Right renal cortex interstitium (tissue), 3 donors: ENCODE measurements at places on chromosomes 6 and 20. TPM values are rescaled to one million over a fixed set of nuclear protein-coding genes. Genes with fewer than 3 reads are reported as not detected.

HRH3 gene
- polyA plus RNA-seq = not detected

GRCh38 chr6:143110996-143111395, 50.3 kb downstream of the AIG1 start:
- no peak for DNase-seq

GRCh38 chr6:19905584-19905983, 68.4 kb downstream of the ID4 start:
- no peak for DNase-seq

HLA-DQA1 gene
- 3.3 TPM for polyA plus RNA-seq

DNA sequence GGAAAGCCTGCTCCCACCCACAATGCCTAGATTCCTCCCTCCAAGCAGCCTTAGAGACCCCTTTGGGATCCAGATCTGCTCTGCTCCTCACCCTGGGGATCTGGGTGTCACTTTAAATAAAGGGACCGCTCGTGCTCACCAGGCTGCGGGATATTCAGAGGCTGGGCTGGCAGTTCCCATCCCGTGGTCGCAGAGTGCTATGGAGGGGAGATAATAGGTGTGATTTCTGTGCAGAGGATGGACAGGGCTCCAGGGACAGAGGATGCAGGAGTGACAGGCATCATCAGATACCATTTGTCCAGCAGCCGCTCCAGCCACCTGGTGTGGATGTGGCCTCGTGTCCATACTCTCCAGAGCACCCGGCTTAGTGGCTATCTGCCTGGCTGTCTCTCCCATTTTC, 415.9 kb upstream of the SULF2 start:
- DNase-seq = no peak

TGM2 gene
- 31.5 TPM for polyA plus RNA-seq

UNC5CL gene
- polyA plus RNA-seq = 5.2 TPM

DNA sequence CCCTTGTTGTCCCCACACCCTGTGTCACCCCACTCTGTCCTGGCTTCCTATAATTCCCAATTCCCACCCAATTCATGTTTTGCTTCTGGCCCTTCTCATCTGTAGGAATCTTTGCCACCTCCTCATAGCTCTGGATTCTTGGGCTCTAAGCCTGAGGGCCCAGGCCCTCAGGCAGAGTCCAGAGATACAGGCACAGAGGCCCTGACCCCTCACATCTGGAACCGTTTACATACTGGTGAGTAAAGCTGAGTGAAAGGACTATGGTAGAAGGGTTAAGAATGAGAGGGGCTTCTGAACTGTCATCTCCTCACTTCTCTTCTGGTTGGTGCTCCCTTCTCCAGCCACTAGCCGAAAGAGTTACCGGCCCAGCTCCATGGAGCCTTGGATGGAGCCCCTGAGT, 13.6 kb downstream of the PRRC2A start:
- no peak for DNase-seq

DNA sequence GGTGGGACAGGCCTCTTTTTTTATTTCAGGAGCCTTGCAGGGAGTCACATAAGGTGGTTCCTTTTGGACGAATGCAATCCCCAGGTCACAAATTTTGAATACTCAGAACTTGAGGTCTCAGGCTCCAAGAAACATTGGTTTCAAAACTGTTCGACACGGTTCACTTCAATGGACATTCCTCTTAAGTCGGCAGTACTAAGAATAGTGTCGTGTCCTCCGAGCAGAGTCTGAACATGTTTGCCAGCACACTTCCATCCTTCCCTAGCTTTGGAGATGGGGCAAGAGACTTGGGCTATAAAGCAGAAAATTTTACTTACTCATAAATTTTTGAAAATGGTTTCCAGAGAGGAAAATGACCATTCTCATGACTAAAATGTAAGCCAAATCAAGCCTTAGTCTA, 265.4 kb downstream of the THBS2 start:
- DNase-seq = no peak

FOXS1 gene
- polyA plus RNA-seq = 6.5 TPM

- DNase-seq = no peak
Observed at GRCh38 chr6:163823577-163823976, 409.1 kb downstream of the QKI start.

NXT1 gene
- polyA plus RNA-seq = 22.2 TPM

- DNase-seq = no peak
Observed at GRCh38 chr6:148140772-148141557, 201.7 kb upstream of the SASH1 start.

DNA sequence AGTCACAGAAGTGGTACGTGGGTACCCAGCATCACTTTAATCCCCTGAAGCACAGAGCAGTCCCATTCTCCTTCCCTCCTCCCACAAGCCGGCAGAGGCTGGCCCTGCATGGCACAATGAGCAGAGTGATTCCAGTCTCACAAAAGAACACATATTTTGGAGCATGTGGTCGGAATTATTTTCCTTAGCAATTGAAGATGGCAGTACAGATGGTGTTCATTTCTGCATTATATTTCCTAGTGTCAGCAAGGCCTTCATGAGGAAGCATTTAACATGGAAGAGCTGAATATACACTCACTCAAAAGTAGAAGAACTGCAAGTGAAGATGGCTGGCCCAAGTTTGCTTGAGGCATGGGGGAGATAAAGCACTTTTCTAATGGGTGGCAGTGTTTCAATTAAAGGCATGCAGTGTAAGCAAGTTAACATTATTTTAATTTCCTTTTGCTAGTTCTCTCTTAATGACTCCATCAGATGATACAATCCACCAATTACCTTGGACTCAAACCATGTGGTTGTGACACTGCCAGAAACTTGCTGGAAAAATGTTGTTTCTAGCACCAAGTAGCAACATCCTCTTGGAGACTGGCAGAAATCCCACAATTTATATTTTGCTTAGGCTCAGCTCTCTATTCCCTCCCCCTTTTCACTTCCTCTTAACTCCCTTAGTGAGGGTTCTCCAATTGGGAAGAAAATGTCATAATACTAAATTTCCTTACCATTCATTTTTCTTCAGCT, 74.4 kb downstream of the ARHGAP18 start:
- DNase-seq = no peak

- no peak for DNase-seq
Observed at GRCh38 chr20:56391596-56392131, 351 bp downstream of the AURKA start.

TAGAP gene
- 0.98 TPM for polyA plus RNA-seq

JPH2 gene
- polyA plus RNA-seq = 1.4 TPM

GRCh38 chr6:95599706-95600105, 22.4 kb downstream of the MANEA start:
- DNase-seq = no peak

DNA sequence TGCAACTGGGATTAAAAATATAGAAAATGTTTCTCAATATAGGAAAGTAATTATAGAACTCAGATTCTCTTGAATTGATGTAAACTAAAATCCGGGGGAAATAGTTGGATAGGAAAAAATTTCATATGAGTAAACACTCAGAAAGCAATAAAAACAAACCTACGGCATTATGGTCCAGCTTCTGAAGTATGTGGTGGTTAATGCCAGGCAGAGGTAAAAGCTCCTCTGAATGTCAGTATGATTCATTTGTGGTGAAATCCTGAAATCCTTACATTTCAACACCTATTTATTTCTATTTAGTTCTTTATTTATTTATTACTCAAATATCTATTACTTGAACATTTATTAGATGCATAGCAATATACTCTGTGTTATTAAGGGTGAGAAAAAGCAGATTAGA, 145.1 kb downstream of the RIMS1 start:
- no peak for DNase-seq

DNA sequence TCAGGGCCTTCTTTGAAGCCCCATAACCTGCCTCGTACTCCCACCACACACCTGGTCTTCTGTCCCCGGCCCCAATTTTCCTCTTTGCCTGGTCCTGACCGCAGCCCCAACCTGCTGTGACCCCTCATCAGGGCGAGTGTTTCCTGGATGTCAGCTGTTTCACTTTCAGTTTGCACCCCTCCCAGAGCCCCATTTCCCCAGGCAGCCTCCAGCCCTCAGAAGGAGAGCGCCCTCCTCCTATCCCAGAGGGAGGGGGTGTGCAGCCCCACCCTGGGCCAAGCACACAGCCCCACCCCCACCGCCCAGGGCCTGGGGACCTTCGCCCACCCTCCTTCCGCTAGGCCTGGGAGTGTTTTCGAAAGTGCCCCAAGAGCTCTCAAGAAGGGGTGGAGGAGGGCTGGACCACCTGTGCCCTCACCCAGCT, 1.5 kb downstream of the BAK1 start:
- no peak for DNase-seq

DNA sequence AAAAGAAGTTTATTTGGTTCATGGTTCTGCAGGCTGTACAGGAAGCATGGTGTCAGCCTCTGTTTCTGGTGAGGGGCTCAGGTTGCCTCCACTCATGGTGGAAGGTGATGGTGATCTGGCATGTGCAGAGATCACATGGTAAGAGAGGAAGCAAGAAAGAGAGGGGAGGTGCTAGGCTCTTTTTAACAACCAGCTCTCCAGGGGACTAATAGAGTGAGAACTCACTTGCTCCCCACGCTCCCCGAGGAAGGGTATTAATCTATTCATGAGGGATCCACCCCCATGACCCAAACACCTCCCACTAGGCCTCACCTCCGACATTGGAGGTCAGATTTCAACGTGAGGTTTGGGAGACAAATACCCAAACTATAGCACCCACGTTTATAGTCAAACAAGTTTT, 4.0 kb upstream of the GJB7 start:
- DNase-seq = no peak

VWA7 gene
- polyA plus RNA-seq = 8.5 TPM

DNA sequence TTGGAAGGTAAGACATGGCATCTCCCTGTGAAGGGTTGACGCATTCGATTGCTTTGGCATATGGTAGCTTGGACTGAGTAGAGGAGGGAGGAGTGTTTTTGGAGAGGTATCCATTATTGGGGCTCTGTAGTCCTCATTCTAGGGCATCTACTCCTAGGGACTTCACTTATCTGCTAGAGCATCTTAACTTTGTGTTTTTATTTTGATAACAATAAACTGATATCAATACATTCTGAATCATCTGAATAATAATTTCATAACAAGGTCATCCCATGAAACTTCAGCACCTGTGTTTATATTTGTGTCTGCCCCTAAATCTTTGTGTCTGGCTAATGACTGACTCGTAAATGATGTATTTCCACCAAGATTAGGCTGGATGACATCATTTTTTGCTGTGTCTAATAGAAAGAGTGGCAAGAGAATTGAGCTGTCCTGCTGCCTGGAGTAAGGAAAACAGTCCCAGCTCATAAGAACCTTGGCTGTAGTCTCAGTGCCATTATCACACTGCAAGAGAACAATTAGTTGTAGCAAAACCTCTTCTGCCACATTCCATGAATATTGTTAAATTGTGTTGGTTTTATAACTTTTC, 288.5 kb downstream of the PRL start:
- DNase-seq = no peak

DNA sequence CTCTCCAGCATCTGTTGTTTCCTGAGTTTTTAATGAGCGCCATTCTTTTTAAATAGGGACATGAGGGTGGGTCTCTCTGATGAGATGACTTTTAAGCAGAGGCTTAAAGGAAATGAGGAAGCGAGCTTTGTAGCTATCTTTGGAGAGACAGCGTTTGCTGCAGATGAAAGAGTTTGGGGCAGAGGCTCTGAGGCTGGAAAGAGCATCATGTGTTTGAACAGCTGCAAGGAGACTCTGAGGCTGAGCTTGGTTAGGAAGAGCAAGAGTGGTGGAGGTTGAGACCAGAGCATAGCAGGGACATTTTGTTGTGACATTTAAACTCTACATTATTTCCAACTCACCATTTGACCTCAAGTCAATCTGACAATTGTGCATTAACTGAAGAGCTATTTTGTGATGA, 38.3 kb upstream of the TMX4 start:
- DNase-seq = no peak

ACSS1 gene
- polyA plus RNA-seq = 29.2 TPM

GRCh38 chr20:58340853-58341252, 31.3 kb downstream of the RAB22A start:
- DNase-seq = no peak

MICAL1 gene
- polyA plus RNA-seq = 22.4 TPM

GINS1 gene
- polyA plus RNA-seq = 18.5 TPM

DNA sequence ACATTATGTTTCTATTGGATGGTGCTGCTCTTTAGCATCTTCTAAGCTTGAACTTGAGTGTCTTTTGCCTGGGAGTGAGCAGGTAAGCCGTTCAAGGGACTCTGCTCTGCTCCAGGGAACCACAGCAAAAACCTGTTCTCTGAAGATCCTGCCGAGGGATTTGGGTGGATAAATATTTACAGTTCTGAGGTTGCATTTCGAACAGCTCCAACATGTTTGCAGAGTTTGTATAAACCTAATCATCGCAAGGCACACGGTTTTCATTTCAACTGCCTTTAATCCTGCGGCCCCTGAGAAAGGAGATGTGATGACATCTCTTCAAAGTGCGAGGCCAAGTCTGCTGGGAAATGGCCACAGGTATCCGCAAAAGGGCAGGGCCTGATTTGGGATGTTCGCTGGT, 293.4 kb downstream of the TFAP2C start:
- DNase-seq = no peak

PM20D2 gene
- polyA plus RNA-seq = 31.6 TPM

- no peak for DNase-seq
Observed at GRCh38 chr6:169780571-169781091, 29.2 kb downstream of the ERMARD start.

- DNase-seq = no peak
Observed at GRCh38 chr6:137970368-137970767, 103.3 kb downstream of the TNFAIP3 start.

GRCh38 chr6:80280262-80281010, 174.0 kb downstream of the BCKDHB start:
- DNase-seq = no peak

DNA sequence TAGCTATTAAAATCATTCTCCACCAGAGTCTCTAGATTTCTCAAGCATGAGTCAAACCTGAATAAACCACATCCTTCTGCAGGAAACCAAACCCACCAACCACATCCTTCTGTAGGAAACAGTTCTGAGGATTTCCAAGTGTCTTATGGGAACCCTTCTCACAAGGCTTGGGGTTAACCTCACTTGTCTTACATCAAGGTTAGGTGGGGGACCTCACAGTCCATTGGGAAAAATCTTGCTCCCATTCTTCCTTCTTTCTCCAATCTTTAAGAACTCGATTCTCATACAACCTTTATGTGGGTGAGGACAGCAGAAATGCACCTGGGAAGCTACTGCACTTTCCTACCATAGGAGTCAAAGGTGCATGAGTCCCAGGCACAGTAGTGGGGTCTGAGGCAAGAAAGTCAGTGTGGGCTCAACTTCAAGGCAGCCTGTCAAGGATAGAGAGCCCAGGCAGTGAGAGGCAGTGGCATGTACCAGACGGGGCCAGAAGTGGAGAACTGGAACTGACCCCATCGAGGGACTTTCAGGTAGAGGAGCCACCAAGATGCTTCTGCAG, 114.5 kb downstream of the SLC22A3 start:
- no peak for DNase-seq

DNA sequence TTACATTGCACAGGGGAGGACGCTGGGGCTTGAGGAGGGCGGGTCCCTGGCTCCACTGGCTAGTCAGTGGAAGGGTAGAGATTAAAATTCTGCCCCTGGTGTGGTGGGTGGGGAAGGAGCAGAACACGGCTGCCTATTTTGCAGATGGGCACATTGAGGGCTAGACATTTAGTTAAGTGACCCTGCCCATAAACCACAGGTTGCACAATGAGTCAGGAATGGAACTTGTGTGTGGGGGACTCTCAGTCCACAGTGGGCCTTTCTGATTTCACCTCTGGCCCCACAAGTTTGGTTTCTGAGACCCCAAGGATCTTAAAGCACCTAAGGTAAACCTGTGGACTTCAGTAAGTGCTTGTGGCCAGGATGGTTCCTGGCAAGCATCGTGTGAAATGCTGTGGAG, 22.0 kb upstream of the CCDC167 start:
- DNase-seq = no peak
